ENCODE measurements at places on chromosomes 1 and 21.

DNA sequence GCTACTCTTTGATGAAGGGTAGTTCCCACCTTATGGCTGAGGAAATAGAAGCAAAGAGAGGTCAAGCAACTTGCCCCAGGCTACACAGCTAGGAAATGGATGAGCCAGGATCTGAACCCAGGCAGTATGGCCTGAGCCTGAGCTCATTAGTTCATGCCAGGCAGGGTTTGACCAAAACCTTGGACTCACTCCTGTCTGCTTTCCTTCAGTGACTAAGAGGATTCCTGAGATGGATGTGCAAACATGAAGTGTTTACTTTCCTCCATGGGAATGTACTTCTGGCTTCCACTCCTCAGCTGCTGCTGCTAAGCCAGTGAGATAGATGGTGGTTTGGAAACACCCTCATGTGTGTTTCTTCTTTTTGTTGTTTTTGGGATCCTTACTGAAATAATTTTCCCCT is 35.1 kb upstream of the ERRFI1 start:
- no peak for DNase-seq

GRCh38 chr1:179061360-179062282 is 20.2 kb upstream of the TOR3A start:
- DNase-seq: no peak

GRCh38 chr1:67367370-67368045 is 59.8 kb downstream of the IL12RB2 start:
- no peak for DNase-seq

- no peak for DNase-seq
Observed at GRCh38 chr1:115227346-115228082, 110.5 kb downstream of the NGF start.

DNA sequence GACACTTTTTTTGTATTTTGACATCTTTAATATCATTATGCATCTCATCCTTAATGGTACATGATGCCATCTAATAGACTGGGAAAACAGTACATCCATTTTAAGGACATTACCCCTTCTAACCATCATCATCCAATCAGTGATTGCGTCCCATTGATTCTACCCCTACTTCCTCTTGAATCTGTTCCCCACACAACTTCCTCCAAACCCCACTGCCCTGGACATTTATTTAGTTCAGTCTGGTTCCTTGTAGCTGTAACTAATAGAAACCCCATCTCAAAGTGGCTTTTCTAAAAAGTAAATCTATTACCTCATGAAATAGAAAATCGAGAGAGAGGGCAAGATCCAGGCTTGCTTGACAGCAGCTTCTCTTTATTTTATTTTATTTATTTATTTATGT is 2.1 kb upstream of the ITLN1 start:
- DNase-seq: no peak

GRCh38 chr1:61807606-61808140 is 65.4 kb downstream of the PATJ start:
- no peak for DNase-seq

DNA sequence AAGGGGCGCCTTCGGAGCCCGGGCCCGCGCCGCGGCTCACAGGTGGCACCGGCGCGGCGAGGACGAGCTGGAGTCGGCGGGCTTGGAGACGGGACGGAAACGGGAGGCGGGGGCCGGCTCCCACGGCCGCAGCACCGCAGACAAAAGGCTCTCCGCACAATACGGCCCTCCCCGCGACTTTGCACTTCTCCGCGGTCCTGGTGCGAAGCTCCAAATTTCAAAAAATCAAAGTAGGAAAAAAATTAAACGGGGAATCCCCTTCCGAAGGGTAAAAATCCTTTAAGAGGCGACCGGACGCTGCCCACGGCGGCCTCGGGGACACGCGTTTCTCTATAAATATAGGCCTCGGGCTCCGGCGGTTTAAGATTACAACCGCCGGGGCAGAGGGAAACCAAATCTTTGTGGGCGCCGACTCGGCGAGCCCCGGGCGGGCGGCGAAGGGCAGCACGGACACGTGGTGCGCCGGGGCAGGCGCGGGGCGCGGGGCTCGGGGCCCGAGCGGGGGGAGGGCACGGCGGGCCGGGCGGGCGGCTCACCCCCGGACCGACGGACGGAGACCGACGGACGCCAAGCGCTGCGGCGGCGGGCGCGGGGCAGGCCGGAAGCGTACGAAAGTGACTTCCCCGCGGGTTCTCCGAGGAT is 453 bp downstream of the PABPC4 start:
- DNase-seq: peak; percentile 48

- no peak for DNase-seq
Observed at GRCh38 chr1:83620016-83620415, 378.9 kb downstream of the TTLL7 start.

DNA sequence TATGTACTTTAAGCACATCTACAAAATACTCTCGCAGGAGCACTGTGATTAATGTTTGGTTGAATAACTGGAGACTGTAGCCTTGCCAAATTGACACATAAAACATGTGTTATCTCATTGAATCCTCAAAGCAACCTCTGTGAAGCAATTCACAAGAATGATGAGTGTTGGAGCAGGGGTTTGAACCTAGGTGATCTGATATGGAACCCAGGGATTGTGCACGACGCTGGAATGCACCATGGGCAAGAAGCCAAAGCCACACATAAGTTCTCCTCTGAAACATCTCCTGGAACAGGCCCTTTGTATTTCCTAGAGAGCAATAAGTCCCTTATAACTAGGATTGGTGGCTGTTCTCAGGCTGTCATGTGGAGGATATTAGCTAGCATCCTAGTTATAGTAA is 124.6 kb upstream of the IVNS1ABP start:
- no peak for DNase-seq

- DNase-seq: no peak
Observed at GRCh38 chr1:207998691-207999090, 87.8 kb upstream of the CD34 start.

GRCh38 chr1:187646536-187647107 is 817.9 kb downstream of the PLA2G4A start:
- DNase-seq: no peak

DNA sequence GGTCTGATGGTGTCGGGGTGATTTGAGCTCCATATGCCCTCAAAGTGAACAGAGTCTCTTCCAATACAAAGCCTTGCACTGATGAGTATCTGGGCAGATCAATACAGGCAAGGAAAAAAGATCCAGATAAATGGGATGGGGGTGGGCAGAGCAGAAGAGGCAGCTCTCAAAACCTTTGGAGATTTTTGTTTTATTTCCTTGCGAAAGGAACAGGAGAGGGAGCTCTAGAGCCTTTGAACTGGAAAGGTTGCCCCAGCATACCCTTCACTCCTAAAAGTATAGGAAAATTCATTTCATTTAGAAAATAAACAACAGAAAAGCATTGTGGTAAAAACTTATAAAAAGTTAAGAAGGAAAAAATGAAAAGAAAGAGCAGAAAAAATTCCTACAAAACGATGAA is 31.4 kb upstream of the OLIG2 start:
- no peak for DNase-seq

- no peak for DNase-seq
Observed at GRCh38 chr1:165222580-165222979, 133.9 kb downstream of the LMX1A start.

DNA sequence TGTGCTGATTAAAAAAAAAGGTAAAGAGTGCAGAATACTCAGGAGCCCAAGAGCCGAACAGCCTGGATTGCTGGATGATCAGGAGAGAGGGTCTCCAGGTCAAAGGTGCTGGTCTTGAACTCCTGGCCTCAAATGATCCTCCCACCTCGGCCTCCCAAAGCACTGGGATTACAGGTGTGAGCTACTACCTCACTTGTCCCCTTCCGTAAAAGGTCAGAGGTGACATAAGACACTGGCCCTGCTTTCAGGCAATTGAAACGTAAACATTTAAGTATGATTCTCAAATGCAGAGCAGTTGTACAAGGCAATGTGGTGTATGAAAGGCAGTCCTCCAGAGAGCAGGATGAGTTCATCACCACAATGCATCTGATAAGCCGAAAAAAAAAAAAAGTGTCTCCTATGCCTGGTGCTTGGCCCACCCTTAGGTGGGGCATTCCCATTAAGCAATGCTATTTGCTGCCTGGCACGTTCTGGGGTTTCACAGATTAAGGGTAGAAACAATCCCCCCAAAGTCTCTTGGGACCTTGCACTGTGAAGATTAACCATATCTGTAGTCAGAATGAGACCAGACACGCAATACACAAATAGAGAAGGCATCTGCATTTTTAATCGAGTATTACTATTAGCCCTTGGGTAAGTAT is 47.7 kb downstream of the PARP1 start:
- no peak for DNase-seq

DNA sequence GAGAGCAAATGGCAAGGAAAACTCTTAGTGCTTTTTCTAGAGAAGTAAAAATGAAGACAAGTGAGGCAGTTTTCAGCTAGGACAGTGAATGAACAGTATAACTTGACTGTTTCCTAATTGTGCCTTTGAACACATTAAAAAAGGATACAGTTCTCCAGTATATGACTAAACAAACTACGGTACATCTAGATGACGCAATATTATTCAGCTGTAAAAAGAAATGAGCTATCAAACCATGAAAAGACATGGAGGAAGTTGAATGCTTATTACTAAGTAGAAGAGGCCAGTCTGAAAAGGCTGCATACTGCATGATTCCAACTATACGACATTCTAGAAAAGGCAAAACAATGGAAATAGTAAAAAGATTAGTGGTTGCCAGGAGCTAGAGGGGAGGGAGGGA is 206.3 kb downstream of the SIPA1L2 start:
- DNase-seq: no peak

DNA sequence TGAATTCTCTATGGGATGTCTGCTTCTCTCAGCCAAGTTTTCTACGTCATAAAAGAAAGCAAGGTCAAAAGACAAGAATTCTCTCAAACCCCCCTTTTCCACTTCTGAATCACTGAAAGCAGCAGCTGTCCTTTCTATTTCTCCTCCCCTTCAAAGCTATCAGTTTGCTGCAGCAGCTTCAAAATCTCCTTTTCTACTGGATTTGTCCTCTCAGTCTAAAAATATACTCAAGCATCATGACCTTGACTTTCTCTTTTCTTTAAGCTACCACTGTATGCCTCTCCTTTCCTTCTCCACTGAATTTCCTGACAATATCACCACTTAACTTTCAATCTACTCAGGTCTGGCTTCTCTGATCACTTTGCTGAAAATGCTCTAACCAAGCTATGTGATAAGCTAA is 1.9 kb downstream of the WDR64 start:
- DNase-seq: no peak

GRCh38 chr1:43366179-43366578 is 1.6 kb downstream of the ELOVL1 start:
- DNase-seq: no peak

DNA sequence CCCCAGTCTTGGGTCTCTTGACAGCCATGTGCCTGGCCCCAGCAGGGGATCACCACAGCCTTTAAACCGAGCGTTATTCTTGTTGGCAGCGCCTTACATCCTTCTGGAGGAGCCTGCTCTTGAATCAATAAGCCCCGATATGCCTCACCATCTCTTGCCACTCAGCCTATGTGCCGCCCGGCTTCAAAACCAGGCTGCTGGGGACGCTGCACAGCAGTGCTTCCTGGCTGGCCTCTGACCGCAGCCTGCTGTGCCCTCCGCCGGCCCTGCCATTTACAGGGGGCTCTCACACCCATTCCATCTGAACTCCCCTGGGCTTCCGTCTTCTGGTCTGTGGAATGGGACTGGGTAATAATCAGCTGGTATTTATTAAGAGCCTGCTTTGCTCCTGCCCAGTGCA is 3.0 kb upstream of the PEX10 start:
- DNase-seq: peak; percentile 5

GRCh38 chr1:65668368-65668767 is 124.3 kb upstream of the PDE4B start:
- no peak for DNase-seq

GRCh38 chr1:196558411-196558810 is 49.8 kb downstream of the KCNT2 start:
- DNase-seq: no peak

All from CD4-positive, alpha-beta T cell treated with Interleukin-21 for 1 hour (primary cell).